ENCODE measurements at places on chromosomes 5 and 9.

DNA sequence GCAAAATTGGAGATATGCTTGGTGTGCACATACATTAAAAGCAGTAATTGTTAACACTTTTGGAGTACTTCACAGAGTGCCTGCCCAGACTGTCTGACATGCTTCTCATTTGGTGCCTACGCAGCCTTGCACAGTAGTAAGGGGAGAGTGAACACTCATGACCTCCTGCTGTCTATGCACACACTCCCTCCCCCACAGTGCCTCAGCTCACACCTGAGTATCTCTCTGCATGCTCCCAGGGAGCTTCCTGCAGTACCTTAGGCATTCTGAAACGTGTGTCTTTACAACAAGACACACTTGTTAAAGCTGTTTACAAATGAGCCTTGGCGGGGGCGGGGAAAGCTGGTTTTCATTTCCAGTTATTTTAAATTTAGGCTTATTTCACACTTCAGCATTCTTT lies 18.0 kb downstream of the MAP3K1 start:
- no peaks in the 10 kb centered on the region for H3K36me3 ChIP-seq
- peaks cover 11% of the 10 kb centered on the region for H3K4me1 ChIP-seq
- no peak for DNase-seq
- H3K27me3 ChIP-seq, result no peaks in the 10 kb centered on the region

DNA sequence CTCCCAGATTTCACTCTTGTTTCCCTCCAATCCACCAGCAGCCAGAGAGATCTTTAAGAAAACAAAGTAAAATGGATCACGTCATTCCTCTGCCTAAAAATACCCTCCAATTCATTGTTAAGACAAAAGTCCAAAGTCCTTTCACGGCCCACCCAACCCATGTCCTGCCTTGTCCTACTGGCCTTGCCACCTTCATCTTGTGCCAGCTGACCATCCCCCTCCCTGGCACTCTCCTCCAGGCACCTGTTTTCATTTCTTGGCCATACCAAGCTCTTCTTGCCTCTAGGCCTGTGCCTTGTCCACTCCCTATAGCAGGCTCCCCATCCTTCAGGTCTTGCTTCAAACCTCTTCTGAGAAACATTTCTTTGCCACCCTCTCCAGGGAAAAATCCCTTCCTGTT lies 307.6 kb downstream of the MSX2 start:
- peaks cover 29% of the 10 kb centered on the region for H3K4me1 ChIP-seq
- H3K27ac ChIP-seq, result peak overlapping the region; percentile 67
- H3K36me3 ChIP-seq, result no peaks in the 10 kb centered on the region
- no peaks in the 10 kb centered on the region for H3K27me3 ChIP-seq
- DNase-seq, result no peak

DNA sequence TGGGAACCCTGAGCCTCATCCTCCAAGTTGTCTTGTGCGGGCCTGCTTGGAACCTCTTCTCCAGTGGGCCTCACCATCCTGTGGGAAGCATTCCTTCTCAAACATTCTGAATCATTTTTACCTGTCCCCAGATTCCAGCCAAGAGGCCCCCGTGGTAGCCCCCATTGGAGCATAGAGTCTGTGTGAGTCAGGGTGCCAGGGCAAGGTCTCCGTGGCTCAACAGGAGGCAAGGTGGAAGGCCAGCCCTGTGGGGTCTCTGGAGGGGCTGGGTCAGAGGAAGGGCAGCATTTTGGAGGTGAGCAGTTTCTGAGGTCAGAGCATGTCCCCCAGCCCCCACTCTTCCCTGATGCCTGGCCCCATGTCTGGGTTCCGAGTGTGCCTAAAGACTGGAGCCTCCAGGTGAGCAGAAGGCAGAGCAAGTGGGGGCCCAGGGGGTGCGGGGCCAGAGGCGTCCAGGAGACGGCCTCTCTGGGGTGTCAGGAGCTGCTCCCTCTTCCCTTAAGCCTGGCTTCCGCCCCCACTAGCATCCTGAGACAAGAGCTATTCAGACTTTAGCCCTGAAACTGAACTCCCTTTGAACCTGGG lies 2.1 kb downstream of the CACNA1B start:
- H3K27ac ChIP-seq, result no peak overlapping the region
- H3K4me1 ChIP-seq, result peaks cover 6% of the 10 kb centered on the region
- H3K4me3 ChIP-seq, result no peak overlapping the region

GRCh38 chr5:158848634-158849033 lies 251.1 kb downstream of the EBF1 start:
- DNase-seq, result no peak
- H3K27me3 ChIP-seq, result no peaks in the 10 kb centered on the region
- H3K4me1 ChIP-seq, result peaks cover 6% of the 10 kb centered on the region

DNA sequence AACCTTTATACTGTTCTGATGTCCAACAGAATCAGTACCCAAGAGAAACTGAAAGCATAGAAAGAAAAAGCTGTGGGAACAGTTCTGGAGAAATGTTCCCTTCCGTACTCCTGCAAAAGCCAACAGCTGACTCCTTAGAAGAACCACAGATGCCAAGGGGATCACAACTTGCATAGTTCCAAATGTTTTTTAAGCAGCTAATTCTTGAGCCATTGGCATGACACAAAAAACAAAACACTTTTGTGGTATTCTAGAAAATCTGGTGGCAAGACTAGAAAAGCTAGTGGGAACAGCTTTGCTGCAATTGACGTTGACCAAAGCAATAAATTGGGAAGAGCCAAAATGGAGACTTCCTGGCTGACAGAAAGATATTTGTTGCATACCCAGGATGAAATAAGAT lies 189.9 kb downstream of the ARL15 start:
- H3K4me3 ChIP-seq, result peak overlapping the region; percentile 23
- peaks cover 9% of the 10 kb centered on the region for H3K4me1 ChIP-seq
- no peak overlapping the region for H3K27ac ChIP-seq

DNA sequence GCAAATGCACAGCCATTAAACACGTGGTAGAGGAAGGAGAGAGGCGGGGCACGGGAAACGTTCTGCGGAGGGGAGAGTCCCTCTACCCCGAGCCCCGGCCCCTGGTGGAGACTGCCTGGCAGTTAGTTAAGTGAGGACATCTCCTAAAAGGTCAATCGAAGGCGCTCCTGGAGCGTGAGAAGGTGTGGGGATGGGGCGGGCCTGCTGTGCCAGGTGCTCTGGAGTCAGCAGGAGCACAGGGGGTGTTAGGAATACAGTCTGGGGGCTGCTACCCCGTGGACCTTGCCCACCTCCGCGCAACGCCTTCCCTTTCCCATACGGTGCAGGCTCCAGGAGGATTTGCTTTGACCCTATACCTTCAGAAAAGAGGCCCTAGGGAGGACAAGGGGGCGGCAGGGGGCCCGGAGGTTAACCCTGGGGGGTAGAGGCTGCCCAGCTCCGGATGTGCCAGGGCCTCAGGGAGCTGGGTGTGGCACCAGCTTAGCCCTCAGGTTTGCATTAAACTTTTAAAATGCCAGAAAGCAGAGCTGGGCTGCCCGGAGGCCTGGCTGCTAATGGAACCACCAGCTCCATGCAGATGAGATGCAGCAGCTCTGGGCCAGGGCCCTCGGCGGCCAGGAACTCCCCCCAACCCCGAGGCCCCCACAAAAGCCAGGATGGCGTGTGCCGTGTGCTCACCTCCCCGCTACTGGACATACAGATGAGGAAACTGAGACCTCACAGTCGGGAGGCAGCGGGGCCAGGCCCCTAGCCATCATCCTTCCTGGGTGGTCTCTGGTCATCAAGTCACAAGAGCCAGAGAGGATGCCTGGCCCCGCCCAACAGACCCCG lies 39.2 kb downstream of the NACC2 start:
- H3K27me3 ChIP-seq, result no peaks in the 10 kb centered on the region
- peaks cover 43% of the 10 kb centered on the region for H3K4me1 ChIP-seq
- DNase-seq, result no peak
- no peak overlapping the region for H3K27ac ChIP-seq
- H3K4me3 ChIP-seq, result no peak overlapping the region

All from thoracic aorta (tissue), 2 donors.